ENCODE measurements at places on chromosomes 5 and 9. TPM values are rescaled to one million over a fixed set of nuclear protein-coding genes. Genes with fewer than 3 reads are reported as not detected.

PIP5K1B gene
- not detected for polyA plus RNA-seq

COL15A1 gene
- 0.84 TPM for polyA plus RNA-seq

MTREX gene
- 11.2 TPM for polyA plus RNA-seq

HRCT1 gene
- polyA plus RNA-seq = 2.0 TPM

CCL27 gene
- 0.10 TPM for polyA plus RNA-seq

CDKN2B-AS1 gene
- polyA plus RNA-seq = 0.25 TPM

SHOC1 gene
- polyA plus RNA-seq = not detected
